GM13977 (cell line): ENCODE measurements at places on chromosomes 7 and 10.

- no peak for DNase-seq
Observed at GRCh38 chr7:1223196-1223981, 9.3 kb upstream of the UNCX start.

DNA sequence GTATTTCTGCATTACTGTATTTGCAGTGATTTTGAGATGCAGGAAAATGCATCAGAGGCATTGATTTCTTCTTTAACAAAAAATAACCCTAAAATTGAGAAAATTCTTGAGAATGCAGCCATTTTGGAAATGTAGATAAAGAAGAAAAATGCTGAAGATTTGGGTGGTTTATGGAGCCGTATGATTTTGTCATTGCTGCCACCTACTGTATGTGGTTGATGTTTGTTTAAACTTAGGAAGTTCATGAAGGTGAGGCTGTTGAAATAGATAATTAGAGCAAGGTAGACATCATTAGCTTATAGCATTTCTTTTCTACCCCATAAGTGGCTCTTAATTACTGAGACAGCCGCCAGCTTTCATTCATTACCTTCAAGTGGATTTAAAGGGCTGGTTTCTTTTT, 92.1 kb upstream of the SAMD8 start:
- no peak for DNase-seq

DNA sequence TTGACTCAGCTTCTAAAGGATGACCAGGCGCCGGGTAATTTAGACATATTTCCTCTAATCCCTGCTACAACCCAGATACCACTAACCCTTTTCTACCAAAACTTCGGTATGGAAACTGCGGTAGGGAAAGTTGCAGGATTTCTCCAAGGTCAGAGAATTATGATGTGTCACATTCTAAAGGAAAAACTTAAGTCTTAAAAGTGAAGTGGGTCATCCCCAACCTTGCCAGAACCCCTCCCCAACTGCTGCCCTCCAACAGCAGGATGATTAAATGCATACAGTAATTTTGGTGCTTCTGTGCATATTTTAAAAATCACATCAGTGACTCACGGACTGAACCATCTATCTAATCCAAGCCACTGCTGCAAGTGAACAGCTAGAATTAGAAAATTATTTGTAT, 52.7 kb downstream of the GRB10 start:
- DNase-seq, result no peak

- no peak for DNase-seq
Observed at GRCh38 chr7:95589031-95589430, 7.3 kb downstream of the PDK4 start.

DNA sequence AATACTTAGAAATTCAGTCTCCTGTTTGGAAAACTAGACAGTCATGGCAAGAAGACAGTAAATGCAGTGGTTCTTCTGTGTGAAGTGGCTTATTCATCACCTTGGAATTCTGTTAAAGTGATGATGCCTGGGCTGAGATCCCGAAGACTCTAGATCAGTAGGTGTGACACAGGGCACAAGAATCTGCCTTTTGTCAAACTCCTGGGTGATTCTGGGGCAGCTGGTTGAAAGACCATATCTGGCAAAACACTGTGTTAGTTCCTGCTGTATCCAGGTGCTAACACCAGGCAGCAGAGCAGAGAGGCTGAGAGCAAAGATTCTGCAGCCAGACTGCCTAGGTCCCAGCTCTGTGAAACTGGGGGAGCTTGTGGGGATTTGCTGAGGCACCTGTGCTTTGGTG, 26.5 kb downstream of the MRC1 start:
- DNase-seq, result no peak

DNA sequence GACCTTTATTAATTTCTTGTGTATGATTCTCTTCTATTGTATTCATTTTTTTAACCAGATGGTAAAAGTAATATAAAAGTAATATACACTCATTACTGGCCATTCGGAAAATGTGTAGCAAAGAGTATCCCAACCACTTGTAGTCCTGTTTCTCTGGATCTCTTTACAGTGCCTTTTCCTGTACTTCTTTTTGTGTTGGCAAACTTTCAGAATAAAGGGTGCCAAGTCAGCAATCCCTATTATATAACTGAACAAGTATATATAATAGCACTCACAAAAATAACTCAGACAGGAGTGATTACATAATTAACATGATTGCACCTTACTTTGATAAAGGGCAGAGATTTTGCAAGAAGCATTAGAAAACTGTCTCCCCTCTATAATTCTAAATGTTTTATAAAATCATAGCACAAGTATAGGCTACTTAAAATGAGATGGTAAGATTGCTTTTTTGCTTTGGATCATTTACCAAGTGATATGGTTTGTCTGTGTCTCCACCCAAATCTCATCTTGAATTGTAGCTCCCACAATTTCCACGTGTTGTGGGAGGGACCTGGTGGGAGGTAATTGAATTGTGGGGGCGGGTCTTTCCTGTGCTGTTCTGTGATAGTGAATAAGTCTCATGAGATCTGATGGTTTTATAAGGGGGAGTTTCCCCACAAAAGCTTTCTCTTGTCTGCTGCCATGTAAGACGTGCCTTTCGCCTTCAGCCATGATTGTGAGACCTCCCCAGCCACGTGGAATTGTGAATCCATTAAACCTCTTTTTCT, 41.5 kb upstream of the EPC1 start:
- no peak for DNase-seq

- DNase-seq, result no peak
Observed at GRCh38 chr10:71777213-71777985, 4.1 kb upstream of the VSIR start.

- no peak for DNase-seq
Observed at GRCh38 chr7:47576031-47576865, 5.7 kb downstream of the TNS3 start.

DNA sequence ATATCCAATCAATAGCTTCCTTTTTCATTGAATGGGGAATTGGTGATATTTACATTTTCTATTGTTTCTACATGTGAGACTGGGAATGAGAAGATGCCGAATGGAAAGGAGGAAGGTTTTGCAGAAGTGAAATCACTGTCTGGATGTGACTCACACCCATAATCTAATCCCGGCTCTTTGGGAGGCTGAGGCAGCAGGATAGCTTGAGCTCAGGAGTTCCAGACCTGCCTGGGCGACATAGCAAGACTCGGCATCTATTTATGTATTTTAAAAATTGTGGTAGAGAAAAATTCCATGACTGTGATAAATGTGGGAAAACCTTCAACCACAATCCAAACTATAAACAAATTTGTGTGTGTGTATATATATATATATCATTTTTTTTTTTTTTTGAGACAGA, 10.9 kb upstream of the FIS1 start:
- no peak for DNase-seq

DNA sequence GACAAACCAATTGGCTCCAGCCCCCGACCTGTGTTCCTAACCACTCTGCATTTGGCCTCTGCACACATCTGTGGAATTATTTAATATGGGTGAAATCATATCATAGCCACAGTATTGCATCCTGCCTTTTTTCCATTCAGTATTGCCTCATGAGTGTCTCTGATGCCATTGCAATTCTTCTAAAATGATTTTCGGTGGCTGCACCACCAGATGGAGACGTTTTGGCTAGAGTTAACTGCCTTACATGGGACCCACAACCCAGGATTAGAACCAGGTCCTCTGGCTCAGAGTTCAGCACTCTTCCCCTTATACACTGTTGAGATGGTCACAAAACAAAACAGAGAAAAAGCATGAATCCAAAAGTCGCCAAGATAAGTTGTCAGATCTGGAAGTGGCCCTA, 180.8 kb downstream of the EMX2 start:
- DNase-seq, result no peak

DNA sequence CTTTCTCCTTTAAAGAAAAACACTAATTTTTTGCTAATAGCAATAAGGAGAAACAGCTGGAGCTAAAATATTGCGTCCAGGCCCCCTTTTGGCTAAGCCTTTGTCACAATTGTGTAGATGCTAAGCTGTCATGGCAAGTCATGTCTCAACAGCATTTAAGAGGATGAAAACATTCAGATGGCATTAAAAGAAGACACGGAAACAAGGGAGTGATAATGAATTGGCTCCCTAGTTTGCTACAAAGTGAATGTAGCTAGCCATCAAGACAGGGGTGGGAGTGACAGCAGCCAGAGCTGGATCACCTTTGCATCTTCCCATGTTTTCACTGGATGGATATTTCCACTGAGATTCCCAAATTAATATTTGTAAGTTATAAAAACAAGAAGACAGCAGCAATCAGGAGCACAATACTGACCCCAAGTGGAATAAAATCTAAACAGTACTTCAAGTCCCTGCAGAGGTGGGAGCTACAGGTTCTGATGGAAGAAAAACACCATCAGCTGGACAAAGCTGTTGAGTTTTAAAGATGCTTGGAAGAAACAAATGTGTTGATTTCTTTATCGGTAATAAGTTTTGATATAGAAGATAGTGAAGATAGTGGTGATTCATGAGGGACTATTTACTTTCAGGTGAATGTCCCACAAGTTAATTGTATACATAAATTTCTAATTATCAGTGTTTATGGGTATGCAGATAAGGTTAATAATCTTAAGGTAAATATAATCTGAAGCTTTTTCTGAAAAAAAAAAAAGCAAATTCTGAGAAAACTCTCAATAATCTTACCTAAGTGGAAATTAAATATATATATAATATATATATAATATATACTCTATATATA, 129.4 kb downstream of the SLC16A9 start:
- no peak for DNase-seq

GRCh38 chr10:101224910-101225823, 4.1 kb downstream of the LBX1 start:
- no peak for DNase-seq

- DNase-seq, result no peak
Observed at GRCh38 chr10:112677689-112678088, 230.7 kb downstream of the VTI1A start.

- no peak for DNase-seq
Observed at GRCh38 chr10:90642136-90642535, 215.7 kb downstream of the HTR7 start.

GRCh38 chr10:7484456-7485243, 73.8 kb upstream of the SFMBT2 start:
- DNase-seq, result peak; percentile 26
